ENCODE measurements at places on chromosomes 13 and 19.

GRCh38 chr13:100527644-100528043, 60.9 kb downstream of the GGACT start:
- no peak for DNase-seq

GRCh38 chr13:44079413-44080205, 199.9 kb downstream of the LACC1 start:
- DNase-seq, result no peak

DNA sequence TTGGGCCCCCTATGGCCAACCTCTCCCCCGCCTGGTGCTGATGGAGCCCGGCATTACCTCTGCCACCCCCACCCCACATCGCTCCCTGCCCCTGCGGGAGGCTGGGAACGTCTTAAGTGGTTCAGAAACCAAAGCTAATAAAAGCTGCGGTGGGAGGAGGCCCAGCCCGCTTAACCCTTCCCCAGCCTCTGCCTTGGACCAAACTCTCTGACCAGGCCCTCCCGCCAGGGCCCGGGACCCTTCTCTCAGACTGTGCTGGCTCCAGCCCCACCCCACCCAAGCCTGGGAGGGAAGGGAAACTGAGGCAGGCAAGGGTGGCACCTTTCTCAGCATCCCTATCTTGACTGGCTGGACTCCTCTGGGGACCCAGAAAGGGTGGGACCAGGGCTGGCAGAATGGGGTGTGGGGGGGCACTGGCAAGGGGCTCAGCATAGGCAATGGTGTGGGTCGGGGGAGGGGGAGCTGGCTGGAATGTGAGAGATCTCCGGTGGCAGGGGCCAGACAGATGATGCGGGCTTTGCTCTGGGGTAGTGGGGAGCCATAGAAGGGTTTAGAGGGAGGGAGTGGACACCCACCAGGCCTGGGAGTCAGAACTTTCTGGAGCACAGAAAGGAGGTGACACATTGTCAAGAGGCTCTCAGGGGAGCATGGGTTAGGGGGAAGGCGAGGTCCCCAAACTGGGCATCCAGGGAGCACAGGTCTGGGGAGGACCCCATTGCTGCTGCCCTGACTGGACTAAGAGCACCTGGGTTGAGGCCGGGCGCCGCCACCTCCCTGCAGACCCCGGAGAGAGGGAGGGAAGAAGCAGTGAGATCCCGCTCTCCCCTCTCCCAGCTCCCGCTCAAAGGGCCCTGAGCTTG, 21.9 kb downstream of the SMIM24 start:
- no peak for DNase-seq

DNA sequence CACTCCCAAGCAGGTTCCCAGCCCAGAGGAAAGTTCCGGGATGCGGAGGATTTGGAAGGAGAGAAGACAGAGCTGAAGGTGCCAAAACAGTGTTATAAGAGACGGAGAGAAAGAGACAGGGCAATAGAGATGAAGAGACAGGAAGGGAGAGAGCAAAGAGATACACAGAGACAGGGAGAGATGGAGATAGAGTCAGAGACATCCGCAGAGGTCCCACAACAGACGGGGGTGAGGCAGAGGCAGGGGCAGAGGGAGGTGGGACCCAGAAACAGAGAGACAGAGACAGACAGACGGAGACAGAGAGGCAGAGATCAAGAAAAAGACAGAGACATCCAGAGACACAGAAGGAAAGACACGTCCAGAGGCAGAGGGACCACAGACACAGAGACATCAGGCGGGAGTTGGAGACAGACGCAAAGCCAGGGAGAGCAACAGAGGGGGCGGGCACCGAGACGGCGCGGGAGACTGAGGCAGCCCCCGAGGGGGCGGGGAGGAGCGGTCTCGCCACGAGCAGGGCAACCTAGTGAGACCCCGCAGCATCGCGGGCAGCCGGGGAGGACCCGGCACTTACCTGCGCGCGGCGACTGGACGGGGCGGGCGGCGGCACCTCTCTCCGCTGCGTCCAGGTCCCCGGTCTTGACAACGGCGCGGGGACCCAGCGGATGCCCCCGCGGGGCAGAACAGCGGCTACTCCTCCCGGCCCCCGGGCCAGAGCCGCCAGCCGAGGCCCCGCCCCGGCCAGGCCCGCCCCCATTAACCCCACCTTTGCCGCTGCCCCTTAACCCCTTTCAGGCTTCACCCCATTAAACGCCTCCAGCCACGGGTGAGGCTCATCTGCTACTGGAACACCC, at the start of gene GPR4:
TSS of gene GPR4 (minus strand) at position 689 of the 851 bp plus-strand sequence. CDS start 10,346 bp downstream, outside the sequence.
- DNase-seq, result no peak

GRCh38 chr13:95411428-95412040, 110.3 kb upstream of the ABCC4 start:
- DNase-seq, result no peak

GRCh38 chr13:78239714-78240113, 321.1 kb upstream of the EDNRB start:
- DNase-seq, result no peak

DNA sequence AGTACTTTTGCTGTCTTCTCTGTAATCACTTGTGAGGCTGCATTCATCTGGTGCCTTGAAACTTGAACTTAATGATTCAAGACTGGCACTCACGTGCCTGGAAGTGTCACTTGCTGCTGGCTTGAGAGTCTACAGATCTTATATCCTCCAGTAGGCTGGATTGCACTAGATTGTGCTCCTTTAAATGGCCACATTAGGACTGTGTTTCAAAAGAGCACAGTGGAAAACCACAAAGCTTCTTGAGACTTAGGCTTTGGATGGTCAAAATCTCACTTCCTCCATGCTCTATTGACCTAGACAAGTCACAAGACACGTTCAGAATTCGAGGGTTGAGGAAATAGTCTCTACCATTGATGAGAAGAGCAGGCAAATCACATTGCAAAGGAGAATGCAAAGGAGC, 1278.8 kb upstream of the MIR17HG start:
- DNase-seq, result no peak

- no peak for DNase-seq
Measured at GRCh38 chr19:1136201-1136600, 32.4 kb downstream of the GPX4 start.

- no peak for DNase-seq
Measured at GRCh38 chr19:39139971-39140453, 14.4 kb downstream of the PAK4 start.

- DNase-seq, result no peak
Measured at GRCh38 chr13:109163037-109163379, 533.6 kb downstream of the MYO16 start.
